ENCODE measurements at places on chromosomes 7 and 10.

- no peak for DNase-seq
These were observed 3.3 kb downstream of the XPNPEP1 start for GRCh38 chr10:109920016-109920415.

GRCh38 chr10:61793760-61794703 is 107.5 kb upstream of the ARID5B start:
- no peak for DNase-seq

DNA sequence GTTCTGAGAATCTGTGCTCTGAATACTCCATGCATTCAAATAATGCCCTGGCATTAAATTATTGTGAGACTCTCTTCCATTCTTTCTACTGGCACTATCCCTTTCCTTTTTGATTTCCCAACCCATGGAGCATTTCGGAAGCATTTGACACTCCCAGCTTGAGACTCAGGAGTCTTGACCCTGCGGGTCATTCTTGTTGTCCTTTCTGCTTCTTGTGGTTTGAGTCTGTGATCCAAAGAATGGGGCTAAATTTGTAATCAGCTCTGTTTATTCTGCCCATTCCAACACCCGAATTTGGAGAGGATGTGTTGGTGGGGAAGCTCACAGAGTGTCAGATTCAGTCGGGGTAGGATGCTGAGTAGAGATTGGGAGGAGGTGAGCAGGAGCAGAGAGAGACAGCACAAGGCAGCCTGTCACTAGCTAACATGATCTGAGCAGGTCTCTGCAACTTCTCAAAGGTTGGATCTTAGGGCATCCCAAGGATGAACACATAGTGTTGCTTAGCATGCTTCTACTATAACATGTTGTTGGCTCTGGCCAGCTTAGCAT is 80.4 kb upstream of the BMPER start:
- no peak for DNase-seq

GRCh38 chr10:45325116-45325515 is 9.7 kb upstream of the OR13A1 start:
- DNase-seq: no peak

GRCh38 chr7:33041631-33042428 is 20.7 kb downstream of the NT5C3A start:
- no peak for DNase-seq

GRCh38 chr7:4831723-4832495 is 29.9 kb downstream of the PAPOLB start:
- no peak for DNase-seq

DNA sequence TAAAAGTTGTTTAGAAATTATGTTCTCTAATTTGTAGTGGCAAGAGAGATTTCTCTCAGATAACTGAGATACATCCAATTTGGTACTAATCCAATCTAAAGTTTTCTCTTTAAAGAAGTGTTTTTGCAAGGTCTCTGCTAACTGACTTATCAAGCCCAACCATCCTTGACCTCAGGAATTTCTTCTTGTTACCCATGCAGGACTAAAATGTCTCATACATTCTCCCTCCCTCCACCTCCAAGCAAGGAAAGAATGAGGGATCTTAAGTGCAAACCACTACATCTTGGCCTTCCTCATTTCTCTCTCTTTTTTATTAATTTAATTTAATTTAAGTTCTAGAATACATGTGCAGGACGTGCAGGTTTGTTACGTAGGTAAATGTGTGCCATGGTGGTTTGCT is 12.8 kb downstream of the NRAP start:
- no peak for DNase-seq

- DNase-seq: no peak
These were observed 76.4 kb upstream of the PTER start for GRCh38 chr10:16360425-16360824.

- DNase-seq: no peak
These were observed 135.5 kb downstream of the DOCK1 start for GRCh38 chr10:127040756-127041155.

DNA sequence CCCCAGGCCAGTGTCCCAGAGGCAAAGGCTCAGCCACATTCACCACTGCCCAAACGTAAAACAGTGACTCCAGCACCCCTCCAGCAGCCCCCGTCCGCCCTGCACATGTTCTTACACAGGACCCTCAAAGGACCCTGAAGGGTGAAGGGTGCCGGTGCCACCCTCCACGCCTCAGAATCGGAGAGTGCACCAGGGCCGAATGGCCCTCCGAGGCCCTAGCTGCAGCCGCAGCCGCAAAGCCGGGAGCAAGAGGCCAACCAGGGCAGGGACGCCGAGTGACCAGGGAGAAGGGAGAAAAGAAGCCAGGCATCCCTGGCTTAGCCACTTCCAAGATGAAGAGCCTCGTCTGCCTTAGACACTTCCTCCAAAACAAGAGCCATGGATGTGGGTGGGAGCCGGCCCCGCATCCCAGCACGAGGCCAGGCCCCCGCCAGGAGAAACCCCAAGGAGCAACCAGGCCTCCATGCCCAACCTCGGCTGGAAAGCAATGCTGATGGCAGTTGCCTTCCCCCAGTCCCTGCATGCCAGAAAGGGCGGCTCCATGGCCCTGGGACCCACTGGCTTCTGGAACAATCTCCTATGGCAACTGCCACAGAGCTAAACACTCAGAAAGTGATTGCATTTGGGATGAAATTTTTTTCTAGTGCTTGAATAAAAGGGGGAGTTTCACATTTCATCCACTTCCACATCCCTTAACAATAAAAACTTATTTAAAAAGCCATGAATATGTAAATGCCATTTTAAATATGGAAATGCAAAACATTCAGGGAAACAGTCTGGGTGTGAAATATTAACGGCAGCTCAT is 92.3 kb downstream of the MAD1L1 start:
- no peak for DNase-seq

DNA sequence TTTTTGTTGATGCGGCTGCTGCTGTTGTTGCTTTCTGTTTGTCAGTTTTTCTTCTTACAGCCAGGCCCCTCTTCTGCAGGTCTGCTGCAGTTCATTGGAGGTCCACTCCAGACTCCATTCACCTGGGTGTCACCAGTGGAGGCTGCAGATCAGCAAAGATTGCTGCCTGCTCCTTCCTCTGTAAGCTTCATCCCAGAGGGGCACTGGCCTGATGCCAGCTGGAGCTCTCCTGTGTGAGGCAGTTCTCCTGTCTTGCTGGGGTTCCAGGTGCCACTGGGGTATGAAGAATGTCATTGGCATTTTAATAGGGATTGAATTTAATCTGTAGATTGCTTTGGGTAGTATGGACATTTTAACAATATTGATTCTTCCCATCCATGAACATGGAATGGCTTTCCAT is 308.5 kb upstream of the MEOX2 start:
- no peak for DNase-seq

DNA sequence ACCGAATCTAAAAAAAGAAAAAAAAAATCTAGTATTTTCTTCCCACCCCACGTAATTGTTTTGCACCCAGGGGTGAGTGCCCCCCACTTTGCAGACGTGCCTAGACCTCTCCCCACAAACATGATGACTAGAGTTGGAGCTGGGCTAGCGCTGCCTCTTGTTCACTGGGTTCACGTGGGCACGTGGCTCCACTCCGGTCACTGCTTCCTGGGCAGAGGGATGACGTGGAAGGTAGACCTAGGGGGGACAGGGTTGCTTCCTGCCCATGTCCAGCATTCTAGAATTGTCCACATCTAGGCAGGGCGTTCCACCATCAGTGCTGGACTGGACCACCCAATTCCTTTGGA is 861 bp upstream of the LIMK1 start:
- DNase-seq: no peak

DNA sequence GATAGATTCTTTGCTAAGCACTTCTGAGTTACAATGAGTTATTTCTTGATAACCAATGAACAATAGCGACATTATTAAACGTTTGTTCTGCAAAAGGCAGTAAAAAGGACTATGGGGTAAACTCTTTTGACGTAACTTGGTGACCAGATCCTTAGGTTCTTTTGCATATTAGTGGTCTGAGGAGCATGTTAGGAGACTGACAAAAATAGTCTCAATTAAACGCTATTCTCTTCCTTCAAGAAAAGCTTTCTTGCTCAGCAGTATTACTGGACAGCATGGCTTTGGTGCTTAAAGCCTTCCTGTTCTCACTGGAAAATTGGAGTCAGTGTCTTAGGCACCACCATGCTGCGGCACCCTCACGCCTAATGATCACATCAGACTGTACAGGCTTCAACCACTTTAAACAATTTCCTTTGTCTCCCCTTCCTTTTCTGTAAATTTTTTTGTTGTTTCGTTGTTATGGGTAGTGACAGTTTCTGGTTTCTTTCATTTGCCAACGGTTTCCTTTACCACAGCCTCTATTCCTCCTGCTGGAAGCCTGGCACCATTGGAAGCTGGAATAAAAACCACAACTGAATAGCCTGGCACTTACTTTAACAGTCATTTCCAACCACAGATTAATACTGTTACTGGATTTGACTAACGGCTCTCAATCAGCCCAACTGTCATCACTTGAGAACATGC is 49.2 kb upstream of the FAM133B start:
- no peak for DNase-seq

DNA sequence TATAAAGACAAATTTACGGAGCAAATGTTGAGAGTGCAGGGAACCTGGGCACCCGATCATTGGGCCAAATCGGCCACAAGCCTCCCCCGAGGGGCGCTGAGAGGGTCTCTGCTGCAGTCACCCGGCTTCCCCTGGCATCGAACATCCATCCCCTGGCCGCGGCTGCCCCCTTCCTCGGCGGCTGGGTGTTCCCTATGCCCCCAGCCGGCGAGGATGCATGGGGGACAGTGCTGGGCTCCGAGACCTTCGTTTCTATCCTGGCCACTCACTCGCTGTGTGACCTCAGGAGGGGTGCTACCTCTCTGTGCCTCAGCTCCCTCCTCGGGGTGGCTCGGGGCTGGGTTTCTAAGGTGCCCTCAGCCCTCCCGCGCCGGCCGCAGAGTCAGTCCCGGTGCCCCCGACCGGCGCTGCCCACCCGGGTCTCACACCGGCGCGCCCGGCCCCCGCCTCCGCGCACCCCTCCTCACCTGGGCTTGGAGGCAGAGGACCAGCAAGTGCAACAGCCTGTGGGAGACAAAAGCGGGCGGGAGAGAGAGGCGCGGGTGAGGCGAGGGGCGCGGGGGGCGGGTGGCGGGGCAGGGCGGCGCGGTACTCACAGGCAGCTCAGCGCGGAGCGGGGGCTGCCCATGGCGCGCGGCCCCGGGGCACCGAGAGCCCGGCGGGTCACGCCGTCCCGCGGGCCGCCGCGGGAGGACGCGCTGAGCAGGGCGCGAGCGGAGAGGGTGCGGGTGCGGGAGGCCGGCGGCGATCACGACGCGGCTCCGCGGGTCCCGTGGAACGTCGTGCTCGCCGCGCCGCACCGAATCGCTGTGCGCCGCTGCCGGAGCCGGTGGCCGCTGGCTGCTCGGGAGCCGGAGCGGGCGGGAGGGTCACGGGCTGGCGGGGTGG is at the start of gene FGF8:
Gene FGF8 (minus strand): TSS at position 842 of the 888 bp plus-strand sequence. CDS start 214 bp downstream, at position 628.
- DNase-seq: no peak

DNA sequence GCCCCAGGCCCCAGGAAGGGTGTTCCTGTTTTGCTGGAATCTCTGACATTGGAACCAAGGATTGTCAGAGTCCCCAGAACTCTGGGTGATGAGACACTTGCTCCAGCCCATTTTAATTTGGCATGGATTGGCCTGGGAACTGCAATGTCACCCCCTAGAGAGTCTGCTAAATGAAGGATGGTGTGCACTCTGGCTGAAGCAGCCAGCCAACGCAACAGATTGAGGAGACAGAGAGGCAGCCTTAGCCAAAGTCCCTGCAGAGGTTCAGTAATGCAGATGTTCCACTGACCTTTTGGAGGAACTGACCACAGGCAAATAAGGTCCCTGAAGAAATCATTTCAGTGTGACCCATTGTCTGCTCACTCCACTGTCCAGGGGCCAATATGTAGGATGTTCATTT is 13.4 kb downstream of the LRRC18 start:
- no peak for DNase-seq

DNA sequence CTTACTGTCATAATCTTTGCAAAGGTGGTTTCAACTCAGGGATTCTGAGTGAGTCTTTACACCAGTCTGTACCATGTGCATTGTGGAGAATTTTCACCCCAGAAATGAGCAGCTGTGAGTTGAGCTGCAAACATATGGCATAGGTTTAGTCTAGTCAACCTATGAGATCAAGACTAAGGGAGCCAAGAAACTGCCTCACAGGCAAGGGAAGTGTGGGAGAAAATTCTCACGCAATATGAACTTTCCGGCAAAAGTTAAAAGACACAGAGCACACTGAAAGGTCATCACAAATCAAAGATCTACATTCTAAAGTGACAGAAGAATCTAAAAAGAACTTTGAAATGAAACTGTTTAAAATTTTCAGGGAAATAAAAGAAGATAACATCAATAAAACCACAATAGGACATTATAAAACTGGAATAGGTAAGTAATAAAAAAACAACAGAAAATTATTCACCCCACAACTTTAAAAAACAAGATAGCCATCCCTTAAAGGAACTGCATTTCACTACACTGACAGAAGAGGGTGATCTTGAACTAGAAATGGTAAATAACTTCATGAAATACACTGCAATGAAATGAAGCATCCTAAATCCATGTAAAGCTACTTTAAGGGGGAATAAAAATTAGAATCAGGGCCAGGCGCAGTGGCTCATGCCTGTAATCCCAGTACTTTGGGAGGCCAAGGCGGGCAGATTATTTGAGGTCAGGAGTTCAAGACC is 63.5 kb downstream of the LGI1 start:
- DNase-seq: no peak

DNA sequence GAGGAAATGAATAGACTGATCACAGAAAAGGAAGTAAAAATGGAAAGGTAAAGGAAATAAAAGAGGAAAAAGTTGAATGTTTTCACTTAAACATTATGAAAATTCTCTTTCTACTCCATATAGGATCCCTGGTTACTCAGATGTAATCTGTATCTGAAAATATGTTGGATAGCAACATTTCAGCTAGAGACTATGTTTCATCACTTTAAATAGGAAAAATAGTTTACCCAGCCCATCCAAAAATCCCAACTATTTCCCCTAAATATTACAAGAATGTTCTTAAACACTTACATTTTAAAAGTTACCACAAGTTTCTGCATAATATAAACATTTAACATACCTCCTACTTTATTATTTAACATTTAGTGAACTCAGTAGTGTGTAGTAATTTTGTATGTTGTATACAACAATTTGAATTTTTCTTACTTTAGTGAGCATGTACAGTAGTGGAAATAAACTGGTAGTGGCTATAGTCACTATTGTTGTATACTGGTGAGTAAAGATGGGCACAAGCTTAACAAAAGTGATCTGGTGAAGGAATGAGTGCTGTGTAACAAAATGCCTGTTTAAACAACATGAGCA is 27.1 kb downstream of the SLF2 start:
- no peak for DNase-seq

DNA sequence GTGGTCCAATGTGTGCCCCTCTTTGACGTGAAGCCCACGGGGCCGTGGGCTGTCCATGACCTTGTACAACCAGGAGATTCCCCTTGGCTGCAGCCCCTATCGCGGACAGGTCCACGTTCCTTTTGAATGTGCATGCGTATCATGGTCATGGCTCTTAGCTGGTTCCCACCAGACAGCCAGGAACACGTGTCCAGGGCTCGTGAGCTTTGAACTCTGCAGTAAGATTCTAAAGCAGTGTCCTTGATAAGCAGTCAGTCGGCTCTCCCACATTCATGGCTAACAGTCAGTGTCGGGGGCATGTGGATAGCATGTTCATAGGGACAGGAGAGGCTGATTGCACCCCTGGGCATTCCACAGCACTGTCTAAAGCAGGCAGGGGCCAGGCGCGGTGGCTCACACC is 75.9 kb upstream of the SH2B2 start:
- DNase-seq: no peak

- DNase-seq: no peak
These were observed 10.4 kb downstream of the WASL start for GRCh38 chr7:123738356-123738755.
